ENCODE measurements at places on chromosomes 16 and 17. TPM values are rescaled to one million over a fixed set of nuclear protein-coding genes. Genes with fewer than 3 reads are reported as not detected.
A peak's percentile ranks its signal among the peaks of the same experiment; 100 is the strongest.

DNA sequence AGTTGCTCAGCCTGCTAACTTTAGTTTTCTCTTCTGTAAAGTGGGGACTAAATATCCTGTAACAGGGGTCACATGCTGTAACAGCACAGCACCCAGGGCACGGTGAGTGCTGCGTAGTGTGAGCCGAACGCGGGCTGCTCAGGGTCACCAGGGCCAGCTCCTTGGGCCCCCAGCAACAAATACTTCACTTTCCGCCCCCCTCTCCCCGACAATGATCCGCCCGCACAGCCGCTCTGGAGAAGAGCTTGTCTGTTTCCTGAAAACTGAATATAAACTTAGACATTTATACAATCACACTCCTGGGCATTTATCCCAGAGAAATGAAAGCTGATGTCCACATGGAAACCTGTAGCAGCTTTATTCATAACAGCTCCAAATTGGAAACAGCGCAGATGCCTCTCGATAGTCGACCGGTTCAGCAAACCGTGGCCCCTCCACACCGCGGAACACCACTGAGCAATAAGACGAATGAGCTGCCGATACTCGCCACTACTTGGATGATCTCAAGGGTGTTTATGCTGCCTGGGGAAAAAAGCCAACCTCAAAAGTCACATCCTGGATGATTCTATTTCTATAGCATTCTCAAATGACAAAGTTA lies 267.2 kb downstream of the PARN start:
- DNase-seq: peak; percentile 58

The CALB2 gene
- not detected for total RNA-seq

- DNase-seq: peak; percentile 63
Measured at GRCh38 chr16:68401871-68402747, 46.2 kb downstream of the SMPD3 start.

DNA sequence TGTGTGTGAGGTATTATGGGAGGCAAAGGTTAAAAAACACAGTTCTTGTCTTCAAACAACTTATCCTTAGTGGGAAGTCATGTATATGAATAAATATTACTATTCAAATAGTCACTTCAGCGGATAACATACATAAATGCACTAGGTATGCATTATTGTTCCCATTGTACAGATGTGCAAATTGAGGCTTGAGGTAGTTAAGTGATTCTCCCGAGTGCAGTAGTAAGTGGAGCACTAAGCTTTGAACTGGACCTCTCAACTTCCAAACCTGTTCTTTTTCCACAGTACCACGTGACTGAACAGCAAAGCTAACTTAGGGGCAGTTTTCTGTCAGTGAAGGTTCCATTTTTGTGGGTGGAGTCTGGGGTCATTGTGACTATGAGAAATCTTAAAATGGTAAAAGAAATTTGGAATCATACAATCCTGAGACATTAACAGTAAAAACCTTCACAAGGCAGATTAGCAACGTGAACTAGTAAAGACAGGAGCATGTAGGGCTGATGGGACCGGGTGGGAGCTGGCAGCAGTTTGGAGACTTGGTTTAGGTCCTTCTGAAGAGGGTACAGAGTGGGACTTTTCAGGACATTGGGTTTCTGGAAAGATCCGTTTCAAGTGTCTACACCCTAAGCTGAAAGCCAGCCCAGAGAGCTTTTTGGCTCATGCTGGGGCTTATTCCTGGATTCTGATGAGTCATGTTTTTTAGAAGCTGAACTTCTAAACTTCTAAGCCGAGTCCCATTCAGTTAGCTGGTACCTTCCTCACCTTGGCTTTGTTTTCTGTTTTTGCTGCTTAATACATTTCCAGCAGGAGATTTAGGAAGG lies 204.9 kb downstream of the PRKCA start:
- peak; percentile 84 for DNase-seq

- no peak for DNase-seq
Measured at GRCh38 chr17:16961792-16962191, 10.1 kb downstream of the TNFRSF13B start.

- no peak for DNase-seq
Measured at GRCh38 chr17:17519886-17520285, 23.7 kb upstream of the RASD1 start.

The DPEP3 gene
- not detected for total RNA-seq

- DNase-seq: peak; percentile 69
Measured at GRCh38 chr17:31919802-31920525, 16.8 kb upstream of the SUZ12 start.

The TNFSF13 gene
- 3.2 TPM for total RNA-seq

The SLC12A4 gene
- 30.7 TPM for total RNA-seq

DNA sequence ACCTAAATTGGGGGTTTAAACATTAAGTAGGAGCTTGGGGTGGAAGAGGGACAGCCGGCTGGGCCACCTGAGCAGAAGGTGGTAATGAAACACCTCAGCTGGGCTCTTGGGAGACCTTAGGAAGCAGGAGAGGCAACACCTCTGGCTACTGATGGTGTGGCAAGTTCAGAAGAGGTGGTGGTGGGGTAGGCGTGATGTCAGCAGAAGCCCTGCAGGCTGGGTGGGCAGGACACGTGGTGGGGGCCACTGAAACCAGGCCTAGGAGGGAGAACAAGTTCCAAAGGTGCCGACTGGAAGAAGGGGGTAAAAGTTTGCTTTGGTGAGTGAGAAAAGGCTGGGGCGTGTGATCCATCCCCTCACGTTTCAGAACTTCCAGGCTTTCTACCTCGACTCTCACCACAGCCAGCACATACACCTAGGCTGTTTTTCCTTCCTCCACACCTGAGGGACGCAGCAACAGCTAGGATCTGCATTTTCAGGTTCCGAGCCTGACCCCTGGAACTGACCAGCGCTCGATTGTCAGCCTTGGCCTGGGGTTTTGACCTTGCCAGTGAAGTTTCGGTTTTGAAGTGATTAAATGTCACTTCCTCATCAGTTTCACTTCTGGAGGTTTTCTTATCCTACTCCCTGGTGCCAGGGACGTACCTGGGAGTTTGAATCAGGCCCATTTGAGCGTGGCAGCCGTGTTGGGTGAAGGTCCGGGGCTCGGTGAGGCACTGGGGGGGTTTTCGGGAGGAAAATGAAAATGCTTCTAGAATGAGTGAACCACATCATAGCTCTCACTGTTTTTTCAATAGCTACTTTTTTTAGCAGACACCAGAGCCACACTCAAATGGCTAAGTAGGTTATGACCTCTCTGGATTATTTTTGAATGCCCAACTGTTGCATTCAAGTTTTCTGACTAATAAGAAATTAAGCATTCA lies 10.0 kb downstream of the SNN start:
- DNase-seq: no peak

DNA sequence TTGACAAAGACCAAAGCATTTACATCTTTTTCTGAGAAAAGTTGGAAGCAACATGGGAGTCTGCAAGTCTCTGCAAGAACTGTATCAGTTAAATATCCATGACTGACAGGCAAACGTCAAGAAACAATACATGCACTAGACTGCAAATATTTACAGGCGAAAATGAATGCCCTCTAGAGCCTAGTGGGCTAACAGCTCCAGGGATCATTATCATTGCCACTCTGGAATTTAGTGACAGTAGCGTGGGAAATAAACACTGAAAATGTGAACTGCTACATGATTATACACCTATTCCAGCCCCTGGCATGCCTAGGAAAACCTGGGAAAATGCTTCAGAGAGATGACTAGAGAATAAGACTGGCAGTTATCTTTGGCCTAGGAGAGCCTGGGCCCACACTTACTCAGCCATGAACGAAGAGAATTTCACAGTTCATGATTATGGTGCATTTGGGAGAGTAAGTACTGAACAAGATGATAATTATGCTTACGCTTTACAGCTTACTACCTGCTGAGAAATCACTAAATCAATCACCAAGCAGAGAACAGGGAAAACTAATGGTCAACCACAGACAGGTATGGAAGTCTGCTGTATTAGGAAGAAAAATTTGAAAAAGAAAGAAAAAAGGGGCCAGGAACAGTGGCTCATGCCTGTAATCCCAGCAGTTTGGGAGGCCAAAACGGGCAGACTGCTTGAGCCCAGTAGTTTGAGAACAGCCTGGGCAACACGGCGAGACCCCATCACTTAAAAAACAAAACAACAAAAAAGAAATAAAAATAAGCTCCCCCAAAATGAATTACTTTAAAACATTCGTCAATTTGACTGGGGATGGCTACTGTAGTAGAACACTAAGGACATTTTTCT lies 66.6 kb upstream of the CLEC18B start:
- no peak for DNase-seq

All from M059J (cell line).